A549 treated with AZD2906 at 1 μM for 4 hours (cell line): ENCODE measurements at places on chromosomes 6 and 20. TPM values are rescaled to one million over a fixed set of nuclear protein-coding genes. Genes with fewer than 3 reads are reported as not detected.

NMBR gene
- not detected in 5 replicates for total RNA-seq

PROCR gene
- total RNA-seq: 104 to 150 TPM (median 140 TPM) in 5 replicates

NKAIN2 gene
- not detected in 5 replicates for total RNA-seq

ADTRP gene
- total RNA-seq: 0.26 to 0.92 TPM (median 0.53 TPM) in 5 replicates

HCRTR2 gene
- not detected in 5 replicates for total RNA-seq

ACOT13 gene
- total RNA-seq: 11.4 to 26.5 TPM (median 26.0 TPM) in 5 replicates

SLC22A7 gene
- total RNA-seq: not detected in 5 replicates

ANGPT4 gene
- total RNA-seq: 0.02 to 0.04 TPM (median 0.03 TPM) in 4 of 5 replicates, not detected in the other

NPEPL1 gene
- 29.8 to 35.9 TPM (median 34.4 TPM) in 5 replicates for total RNA-seq

CLPSL2 gene
- 0.53 to 2.0 TPM (median 1.00 TPM) in 5 replicates for total RNA-seq

IMPG1 gene
- total RNA-seq: not detected in 5 replicates

RALGAPA2 gene
- 1.3 to 1.8 TPM (median 1.6 TPM) in 5 replicates for total RNA-seq

HTR1B gene
- total RNA-seq: 0.12 to 0.22 TPM (median 0.21 TPM) in 5 replicates

HLA-DRB5 gene
- total RNA-seq: not detected in 5 replicates

GCLC gene
- 73.9 to 98.5 TPM (median 87.3 TPM) in 5 replicates for total RNA-seq

MCCD1 gene
- total RNA-seq: not detected in 5 replicates

GPR6 gene
- total RNA-seq: not detected in 5 replicates

HLA-DOB gene
- 0.05 to 0.14 TPM (median 0.12 TPM) in 4 of 5 replicates, not detected in the other for total RNA-seq

THBS2 gene
- 0.02 to 0.05 TPM (median 0.03 TPM) in 4 of 5 replicates, not detected in the other for total RNA-seq

C20orf141 gene
- 0.23 to 0.49 TPM (median 0.31 TPM) in 4 of 5 replicates, not detected in the other for total RNA-seq

MOCS1 gene
- 2.2 to 3.0 TPM (median 2.6 TPM) in 5 replicates for total RNA-seq

SIRPG gene
- not detected in 5 replicates for total RNA-seq

SOX4 gene
- 7.9 to 9.8 TPM (median 9.2 TPM) in 5 replicates for total RNA-seq

MAP7 gene
- total RNA-seq: 19.0 to 21.8 TPM (median 20.2 TPM) in 5 replicates

MAP1LC3A gene
- total RNA-seq: 19.3 to 31.2 TPM (median 27.2 TPM) in 5 replicates

DDX43 gene
- total RNA-seq: not detected in 5 replicates

CALHM5 gene
- 0.03 to 0.09 TPM (median 0.05 TPM) in 5 replicates for total RNA-seq

VPS16 gene
- 25.3 to 34.9 TPM (median 29.9 TPM) in 5 replicates for total RNA-seq

FRK gene
- 0.95 to 1.4 TPM (median 1.1 TPM) in 5 replicates for total RNA-seq

RAET1E gene
- total RNA-seq: 1.6 to 3.6 TPM (median 2.8 TPM) in 5 replicates

ZNF165 gene
- total RNA-seq: 0.74 to 0.99 TPM (median 0.85 TPM) in 5 replicates

MSH5 gene
- total RNA-seq: 10.5 to 14.8 TPM (median 11.7 TPM) in 5 replicates
